ENCODE measurements at places on chromosomes 13 and 19.

DNA sequence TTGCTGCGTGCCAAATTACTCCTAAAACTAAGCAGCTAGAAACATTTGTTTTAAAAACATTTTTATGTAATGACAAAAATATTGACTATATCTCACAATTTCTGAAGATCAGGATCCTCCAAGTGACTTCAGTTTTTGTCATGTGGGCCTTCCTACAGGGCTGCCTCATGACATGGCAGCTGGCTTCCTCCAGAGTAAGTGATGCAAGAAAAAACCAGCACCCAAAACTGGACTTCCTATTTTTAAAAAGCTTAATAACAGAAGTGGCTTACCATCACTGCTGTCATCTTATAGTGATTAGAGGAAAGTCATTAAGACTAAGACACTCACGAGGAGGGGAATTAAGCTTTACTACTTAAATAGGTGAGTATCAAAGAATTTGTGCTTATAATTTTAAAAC, 681.7 kb downstream of the PCDH17 start:
- no peak for DNase-seq

GRCh38 chr19:56263319-56263718, 9.2 kb upstream of the EDDM13 start:
- DNase-seq = no peak

DNA sequence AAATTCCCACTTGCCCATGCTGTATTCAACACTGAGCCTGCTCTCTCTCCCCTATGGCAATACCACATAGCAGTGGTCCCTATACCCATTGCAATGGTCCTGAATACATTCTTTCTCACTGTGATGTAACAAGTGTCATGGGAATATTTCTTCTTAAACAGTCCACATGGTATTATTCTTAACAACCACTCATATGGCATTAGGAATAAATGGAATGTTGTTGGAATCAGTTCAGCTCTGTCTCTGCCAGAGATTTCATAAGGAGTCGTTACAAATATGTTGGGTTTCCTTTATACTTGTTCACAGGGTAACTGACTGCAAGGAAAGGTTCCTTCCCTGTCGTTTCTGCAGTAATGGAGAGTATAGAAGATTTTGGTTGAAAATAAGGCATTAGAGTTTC, 128.3 kb upstream of the SPATA13 start:
- no peak for DNase-seq

DNA sequence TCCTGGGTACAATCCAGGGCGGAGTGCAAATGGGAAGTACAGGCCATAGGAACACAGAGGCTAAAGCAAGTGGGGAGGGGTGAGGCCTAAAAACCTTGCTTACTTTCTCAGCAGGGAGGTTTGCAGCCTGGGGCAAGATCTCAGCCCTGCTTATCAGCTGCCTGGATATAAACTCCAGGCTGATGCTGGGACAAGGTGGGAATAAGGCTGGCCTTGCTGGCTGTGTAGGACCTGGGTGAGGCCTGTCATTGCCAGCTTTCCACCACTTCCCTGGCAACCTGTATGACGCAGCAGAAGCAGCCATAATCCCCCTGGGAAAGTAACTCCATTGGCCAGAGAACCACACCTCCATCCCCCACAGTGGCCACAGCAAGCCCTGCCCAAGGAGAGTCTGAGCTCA, 279.1 kb upstream of the ATXN8OS start:
- no peak for DNase-seq
